ENCODE measurements at places on chromosomes 11 and 22.

GRCh38 chr11:83120327-83120726 lies 36.6 kb upstream of the PCF11 start:
- DNase-seq, result no peak

GRCh38 chr11:118106789-118107335 lies 20.1 kb upstream of the SMIM35 start:
- DNase-seq, result no peak

GRCh38 chr11:58525037-58525614 lies 17.2 kb upstream of the OR5B21 start:
- peak; percentile 28 for DNase-seq

- no peak for DNase-seq
Measured at GRCh38 chr11:110184456-110184855, 91.3 kb downstream of the ZC3H12C start.

DNA sequence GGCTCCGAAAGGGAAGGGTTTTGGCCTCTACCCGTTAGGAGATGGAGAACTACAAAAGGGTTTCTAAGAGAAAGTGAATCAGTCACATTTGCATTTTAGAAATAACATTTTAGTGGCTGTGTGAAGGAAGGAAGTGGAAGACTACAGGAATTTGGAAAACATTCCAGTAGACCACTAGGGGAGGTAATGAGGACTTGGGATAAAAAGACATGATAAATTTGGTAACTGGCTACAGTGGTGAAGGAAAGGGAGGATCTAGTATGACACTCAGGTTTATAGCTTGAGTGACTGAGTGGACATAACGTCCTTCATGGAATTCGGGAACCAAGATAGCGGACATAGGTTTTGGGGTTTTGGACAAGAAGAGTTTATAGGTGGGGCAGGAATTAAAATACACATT lies 7.0 kb upstream of the RRM1 start:
- DNase-seq, result no peak

GRCh38 chr11:76648061-76648460 lies 22.5 kb downstream of the LRRC32 start:
- no peak for DNase-seq

- DNase-seq, result no peak
Measured at GRCh38 chr11:133104009-133104744, 428.1 kb downstream of the OPCML start.

DNA sequence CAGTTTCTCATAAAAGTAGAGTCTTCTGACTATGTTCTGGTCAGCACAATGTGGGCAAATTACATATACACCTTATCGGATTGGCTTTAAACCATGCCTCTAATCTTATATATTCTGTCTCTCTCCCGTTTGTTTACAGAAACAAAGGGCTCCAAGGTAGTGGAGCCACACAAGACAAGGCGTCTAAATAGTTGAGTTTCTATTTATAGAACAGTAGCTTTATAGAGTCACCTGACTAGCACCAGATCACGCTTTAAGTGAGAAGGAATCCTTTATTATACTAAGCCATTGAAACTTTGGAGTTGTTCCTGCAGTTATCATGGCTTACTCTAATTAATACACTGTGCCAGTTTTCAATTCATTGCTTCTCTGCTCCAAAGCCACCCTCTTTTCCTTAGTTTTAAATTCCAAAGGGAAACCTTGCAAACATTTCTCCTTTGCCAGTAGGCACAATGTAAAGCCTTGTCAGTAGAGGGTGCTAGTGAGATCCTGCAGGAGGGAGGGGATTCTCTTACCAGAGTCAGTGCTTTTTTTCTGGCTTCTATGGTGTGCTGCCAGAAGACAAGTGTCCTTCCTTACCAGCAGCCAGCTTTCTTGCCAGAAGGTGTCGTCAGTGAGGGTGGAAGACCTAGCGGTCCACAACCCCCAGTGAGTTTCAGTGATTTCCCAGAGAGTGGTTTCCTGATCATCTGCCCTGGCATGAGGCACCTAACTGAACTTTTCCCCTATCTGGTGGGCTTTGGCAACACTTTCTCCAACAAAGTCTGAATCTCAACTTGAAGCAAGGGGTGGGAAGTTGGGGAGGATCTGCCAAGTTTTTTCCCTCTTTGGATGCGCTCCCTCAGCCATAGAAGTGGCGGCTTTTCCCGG lies 71.7 kb downstream of the RAB38 start:
- DNase-seq, result peak; percentile 52

DNA sequence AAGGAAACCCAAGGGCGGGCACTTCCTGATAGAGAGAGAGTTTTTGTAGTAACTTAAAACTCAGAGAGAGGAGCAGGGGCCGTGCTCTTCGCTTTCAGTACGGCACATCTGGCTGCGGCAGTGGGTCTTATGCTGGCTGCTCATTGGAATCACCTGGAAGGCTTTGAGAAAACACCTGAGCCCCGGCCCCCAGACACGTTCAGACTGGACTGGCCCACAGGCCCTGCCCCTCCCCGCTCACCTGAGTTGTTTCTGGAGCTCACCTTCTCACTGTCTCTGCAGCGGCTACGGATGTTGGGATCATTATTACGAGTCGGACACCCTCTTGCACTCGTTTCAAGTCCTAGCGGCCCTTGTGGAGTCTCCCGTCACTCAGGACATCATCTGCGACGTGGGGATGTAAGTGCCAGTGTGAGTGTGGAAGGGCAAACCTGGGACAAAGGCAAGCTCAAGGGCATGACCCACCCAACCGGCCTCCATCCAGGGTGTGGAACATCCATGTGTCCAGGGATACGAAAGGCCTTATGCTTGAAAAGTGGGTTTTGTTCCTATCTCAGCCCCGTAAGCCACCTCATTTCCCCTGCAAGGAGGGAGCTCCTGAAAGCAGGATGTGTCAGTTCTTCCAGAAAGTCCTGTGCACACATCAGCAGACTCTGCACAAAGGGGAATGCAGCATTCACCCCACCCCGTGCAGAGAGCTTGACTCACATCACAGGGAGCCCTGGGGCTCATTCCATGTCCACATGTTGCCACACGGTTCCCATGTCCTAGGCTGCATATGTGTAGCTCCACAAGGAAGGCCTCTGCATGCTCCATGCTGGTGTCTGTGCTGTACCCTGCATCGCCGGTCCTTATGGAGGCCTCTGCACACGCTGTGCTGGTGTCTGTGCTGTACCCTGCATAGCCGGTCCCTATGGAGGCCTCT lies 5.4 kb downstream of the NADSYN1 start:
- no peak for DNase-seq

DNA sequence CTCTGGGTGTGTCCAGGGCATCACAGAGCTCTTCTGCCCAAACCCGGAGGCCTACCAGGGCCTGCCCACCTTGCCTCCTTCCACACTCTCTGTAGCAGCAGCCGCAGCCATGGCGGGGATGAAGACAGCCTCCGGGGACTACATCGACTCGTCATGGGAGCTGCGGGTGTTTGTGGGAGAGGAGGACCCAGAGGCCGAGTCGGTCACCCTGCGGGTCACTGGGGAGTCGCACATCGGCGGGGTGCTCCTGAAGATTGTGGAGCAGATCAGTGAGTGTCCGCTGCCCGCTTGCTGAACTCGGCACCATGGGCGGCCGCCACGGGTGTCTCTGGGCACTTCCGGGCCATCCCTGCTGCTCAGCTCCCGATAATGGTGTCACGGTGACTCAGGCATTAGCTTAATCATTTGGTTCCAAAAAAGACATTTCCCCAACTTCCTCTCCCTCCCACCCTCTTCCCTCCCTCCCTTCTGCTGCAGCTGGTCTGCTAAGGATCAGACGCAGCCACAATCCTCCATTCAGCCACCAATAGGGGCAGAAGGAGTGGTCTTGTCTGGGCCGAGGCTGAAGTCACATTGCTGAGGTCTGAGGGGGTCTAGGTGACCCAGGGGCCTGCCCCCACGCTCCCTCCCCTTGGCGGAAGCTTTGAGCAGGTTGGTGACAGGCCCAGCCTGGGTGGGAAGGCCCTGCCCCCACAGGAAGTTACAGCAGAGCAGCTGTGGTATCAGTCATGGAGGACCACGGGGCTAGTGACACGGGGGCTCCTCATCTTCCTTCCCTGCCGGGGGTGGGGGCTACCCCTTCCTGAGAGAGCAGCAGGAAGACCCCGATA lies 950 bp downstream of the FERMT3 start:
- peak; percentile 32 for DNase-seq

DNA sequence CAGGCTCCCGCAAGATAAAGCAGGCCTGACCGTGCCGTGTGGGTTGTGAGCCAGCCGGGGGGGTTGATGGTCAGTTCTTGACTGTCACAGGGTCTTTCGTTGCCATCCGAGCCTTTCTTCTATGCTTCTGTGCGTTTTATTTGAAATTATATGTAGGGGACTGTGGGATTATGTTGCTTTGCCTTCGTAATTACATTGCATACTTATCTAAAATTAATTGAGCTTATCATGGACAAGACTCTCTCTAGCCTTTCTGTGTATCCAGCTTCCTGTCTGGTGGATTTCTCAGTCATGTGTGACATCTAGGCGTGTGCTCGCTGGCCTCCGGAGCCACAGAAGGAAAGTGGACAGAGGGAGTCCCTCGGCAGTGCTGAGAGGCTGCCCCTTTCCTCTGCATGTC lies 93.2 kb downstream of the TBC1D22A start:
- DNase-seq, result no peak

DNA sequence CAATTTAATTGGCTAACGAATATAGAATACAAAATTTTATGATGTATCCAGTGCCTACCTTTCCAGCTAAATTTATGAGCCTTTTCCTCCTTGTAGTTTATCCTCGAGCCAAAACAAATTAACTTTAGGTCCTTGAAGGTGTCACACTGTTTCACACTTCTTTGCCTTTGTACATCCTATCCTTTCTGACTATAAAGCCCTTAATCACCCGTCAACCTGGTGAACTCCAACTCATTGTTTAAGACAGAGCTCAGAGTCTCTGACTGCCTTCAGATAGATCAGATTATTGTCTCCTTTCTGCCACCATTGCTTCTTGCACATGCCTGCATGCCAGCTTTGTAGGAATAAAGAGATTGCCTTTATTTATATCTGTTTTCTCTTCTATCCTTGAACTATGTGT lies 58.8 kb downstream of the CNTN5 start:
- DNase-seq, result no peak

GRCh38 chr11:104090767-104091166 lies 54.3 kb downstream of the DDI1 start:
- DNase-seq, result no peak

DNA sequence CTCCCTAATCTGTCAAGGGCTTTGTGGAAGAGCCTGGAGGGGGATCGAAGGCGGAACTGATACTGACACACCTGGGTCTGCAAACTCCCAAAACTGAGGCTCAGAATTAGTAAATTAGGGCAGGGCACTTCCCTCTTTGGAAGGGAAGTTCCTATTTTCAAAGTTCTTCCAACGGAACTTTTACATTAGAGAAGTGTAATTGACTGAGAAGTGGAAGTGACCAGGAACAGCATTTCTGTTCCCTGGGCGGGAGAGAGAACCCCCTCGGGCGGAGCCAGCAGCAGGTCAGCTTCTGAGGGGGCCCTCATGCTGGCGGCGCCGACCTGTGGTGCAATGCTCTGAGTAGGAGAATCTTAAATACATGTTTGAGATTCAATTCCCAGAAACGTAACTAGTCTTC lies 1.1 kb upstream of the CBL start:
- DNase-seq, result no peak

DNA sequence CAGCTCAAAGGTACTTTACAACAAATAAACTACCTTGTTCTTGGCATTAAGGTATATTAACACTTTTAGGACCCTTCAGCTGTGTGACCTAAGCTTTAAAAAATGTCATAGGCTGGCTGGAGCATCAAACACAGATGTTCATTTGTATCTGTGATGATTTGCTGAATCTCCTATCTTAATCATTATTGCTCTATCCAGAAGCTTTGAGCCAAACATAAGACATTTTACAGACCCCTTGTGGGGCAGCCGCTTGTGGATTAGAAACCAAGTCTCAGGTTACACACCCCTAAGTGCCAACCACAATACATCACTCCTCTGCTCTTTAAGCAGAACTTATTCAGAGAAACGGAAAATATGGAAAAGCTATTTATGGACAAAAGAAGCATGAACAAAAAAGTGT lies 394.2 kb upstream of the CCDC90B start:
- no peak for DNase-seq

- no peak for DNase-seq
Measured at GRCh38 chr11:73854680-73855079, 22.0 kb downstream of the COA4 start.

- DNase-seq, result no peak
Measured at GRCh38 chr11:34493468-34493867, 20.1 kb downstream of the ELF5 start.

GRCh38 chr11:37896016-37896415 lies 1298.0 kb upstream of the RAG2 start:
- DNase-seq, result no peak

DNA sequence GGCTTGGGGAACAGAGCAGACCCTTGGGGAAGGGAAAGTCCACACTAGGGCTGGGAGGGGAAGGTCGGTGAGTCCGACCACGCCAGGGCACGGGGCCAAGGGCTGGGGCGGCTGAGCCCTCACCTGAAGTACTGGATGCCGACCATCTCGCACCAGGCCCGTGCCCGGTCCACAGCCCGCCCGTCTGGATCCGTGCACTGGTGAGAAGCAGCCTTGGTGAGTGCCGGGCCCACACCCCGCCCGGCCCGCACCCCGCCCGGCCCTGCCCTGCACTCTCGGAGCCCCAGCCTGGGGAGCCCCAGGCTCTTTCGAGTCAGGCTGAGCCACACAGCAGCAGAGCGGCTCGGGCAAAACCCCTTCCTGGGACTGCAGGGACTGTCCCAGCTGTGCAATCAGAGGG lies 1.9 kb upstream of the BAIAP2L2 start:
- DNase-seq, result no peak

GRCh38 chr22:33737662-33738061 lies 182.6 kb downstream of the LARGE1 start:
- DNase-seq, result no peak

DNA sequence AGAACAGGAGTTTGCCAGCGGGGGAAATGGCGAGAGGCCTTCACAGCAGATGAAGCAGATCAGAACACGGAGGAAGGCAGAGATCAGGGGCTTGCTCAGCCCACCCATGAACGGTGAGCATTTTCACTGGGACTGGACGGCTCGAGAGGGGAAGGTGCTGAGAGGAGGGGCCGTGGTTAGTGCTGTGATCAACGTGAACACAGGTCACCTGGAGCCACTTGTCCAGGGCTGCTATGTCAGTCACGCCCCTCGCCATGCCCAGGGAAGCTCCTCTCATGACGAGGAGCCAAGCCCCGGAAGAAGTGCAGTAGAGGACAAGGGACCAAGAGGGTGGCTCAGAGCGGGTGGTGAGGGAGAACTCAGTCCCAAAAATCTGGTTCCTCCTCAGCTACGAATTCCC lies 7.0 kb downstream of the PLA2G6 start:
- no peak for DNase-seq

- no peak for DNase-seq
Measured at GRCh38 chr11:117315285-117316196, 515 bp downstream of the BACE1 start.

GRCh38 chr11:117309310-117309709 lies 6.7 kb downstream of the BACE1 start:
- DNase-seq, result no peak

GRCh38 chr11:43358279-43358800 lies 380 bp upstream of the TTC17 start:
- no peak for DNase-seq

DNA sequence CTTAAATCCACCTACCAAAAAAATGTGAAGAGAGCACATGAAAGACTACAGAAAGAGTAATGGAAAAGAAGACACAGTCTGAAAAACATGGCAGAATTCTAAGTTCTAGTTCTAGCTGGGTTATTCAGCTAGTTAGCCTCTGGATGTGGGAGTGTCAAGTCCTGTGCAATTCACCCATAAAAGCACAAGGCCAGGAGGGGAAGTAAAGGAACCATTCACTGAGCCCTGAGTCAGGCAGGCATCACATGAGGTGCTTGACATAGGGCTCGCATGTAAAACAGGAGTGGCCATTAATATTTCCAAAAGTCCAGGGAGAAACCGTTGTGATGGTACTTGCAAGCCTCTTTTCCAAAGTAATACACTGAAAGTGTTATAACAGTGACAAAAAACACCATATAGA lies 103.7 kb downstream of the GAB2 start:
- DNase-seq, result no peak

- no peak for DNase-seq
Measured at GRCh38 chr11:1810761-1811160, 24.0 kb upstream of the SYT8 start.

Data from body of pancreas (tissue), 4 donors.